ENCODE measurements at places on chromosomes 5 and 9.

- DNase-seq: no peak
These were observed 68.3 kb downstream of the TARS1 start for GRCh38 chr5:33509036-33509435.

DNA sequence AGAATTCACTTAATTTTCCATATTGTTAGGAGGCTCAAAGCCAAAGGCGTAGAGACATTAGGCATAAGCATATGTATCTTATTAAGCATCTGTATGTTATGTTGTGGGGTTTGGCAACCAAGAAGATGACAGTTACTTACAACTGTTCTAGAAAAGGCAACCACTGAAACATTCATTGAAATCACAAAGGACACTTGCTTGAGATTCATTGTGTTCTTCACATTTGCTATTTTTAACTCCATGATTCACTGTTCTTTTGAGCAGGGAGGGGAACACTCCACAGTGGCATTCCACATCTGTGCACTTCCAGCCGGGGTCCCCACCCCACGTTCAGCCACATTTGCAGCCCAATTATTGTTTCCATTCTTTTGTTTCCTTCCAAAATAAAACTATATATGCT is 107.1 kb downstream of the PALM2AKAP2 start:
- DNase-seq: no peak

DNA sequence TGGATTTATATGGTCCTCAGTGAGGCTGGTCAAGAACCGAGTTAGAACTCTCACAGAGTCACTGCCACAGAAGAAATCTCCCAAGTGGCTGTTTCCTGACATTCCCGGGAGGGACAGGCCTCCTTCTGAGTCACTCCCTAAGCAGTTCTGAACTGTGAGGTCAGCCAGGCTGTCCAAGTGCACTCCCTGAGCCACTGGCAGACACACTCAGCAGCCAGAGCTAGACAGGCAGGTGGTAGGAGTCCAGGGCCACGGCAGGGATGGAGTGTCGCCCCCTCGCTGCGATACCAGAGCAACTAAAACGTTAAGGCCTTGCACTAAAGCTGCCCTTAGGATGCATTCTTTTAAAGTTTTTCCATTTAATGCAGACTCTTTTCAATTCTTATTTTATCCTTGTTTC is 3.4 kb downstream of the IL4 start:
- DNase-seq: peak; percentile 24

- peak; percentile 22 for DNase-seq
These were observed 31.8 kb upstream of the FRRS1L start for GRCh38 chr9:109198736-109199382.

GRCh38 chr9:69081261-69081660 is 45.7 kb downstream of the FXN start:
- DNase-seq: no peak

- DNase-seq: no peak
These were observed 28.3 kb downstream of the OLFML2A start for GRCh38 chr9:124805186-124805585.

- no peak for DNase-seq
These were observed 20.9 kb downstream of the ATP6V0E1 start for GRCh38 chr5:173004447-173004846.

- no peak for DNase-seq
These were observed 44.8 kb downstream of the MEGF10 start for GRCh38 chr5:127335381-127335780.

GRCh38 chr9:80899208-80899607 is 790.1 kb downstream of the TLE1 start:
- no peak for DNase-seq

All from neural progenitor cell (in vitro differentiated cells).